Suprapubic skin (tissue), 4 donors: ENCODE measurements at places on chromosomes 16 and 17. TPM values are rescaled to one million over a fixed set of nuclear protein-coding genes. Genes with fewer than 3 reads are reported as not detected.

Gene B3GNT9
- 9.7 TPM for total RNA-seq

DNA sequence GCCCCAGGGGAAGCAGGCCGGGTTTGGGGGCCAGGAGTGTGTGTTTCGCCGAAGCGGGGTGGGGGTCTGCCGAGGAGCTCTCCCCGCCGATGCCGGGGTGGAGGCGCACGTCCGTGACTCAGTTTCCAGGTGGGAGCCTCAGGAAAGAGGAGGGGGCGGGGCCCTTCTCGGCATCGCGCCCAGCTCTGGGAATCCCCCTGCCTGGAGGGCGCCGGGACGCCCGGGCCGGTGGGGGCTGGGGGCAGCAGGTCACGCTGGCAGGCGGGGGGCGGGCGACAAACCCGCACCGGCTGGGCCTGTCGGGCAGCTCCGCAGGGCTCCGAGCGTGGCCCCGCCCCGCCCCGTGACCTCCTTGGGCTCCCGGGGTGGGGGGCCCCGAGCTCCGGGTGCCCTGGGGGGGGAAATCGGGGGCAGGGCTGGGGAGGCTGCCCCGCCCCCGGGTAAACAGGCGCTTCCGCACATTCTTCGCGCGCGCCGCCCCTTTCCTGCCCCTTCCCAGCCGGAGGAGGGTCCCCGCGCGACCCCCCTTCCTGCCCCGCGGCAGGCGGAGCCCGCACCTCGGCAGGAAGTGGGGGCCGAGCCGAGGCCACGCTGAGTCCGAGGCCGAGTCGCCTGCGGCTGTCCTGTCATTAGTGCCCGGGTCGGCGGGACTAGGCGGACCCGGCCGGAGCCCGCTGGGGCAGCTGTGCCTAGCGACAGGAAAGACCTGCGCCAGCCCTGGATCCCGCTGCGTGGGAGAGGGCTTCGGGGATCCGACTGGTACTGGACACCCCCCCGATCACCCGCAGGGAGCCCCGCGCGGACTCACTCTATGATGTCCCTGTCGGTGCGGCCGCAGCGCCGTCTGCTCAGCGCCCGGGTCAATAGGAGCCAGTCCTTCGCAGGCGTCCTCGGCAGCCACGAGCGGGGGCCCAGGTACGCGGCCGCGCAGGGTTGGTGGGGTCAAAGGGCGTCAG, 9.3 kb downstream of the RIPOR1 start:
- DNase-seq: peak; percentile 81

Gene CPNE7
- total RNA-seq: 12.9 TPM

Gene PYDC1
- total RNA-seq: 17.7 TPM

DNA sequence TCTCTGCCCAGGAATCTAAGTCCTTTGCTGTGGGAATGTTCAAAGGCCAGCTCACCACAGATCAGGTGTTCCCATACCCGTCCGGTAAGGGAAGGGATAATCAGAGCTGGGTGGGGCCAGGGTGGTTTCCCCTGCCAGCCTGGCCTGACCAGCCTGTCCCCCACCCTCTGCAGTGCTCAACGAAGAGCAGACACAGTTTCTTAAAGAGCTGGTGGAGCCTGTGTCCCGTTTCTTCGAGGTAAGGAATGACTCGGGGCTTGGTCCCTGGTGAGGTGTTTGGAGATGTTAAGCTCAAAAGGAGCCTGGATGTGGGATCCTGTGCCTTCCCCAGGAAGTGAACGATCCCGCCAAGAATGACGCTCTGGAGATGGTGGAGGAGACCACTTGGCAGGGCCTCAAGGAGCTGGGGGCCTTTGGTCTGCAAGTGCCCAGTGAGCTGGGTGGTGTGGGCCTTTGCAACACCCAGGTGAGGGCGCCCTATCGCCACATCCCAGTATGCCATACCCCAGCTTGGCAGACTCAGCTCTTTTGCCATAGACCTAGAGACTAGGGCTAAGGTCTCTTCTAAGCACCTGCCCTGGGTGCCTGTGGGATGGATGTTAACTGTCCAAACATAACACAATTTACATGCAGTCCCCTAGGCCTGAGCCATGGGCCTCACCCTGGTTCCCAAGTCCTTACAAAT, 997 bp downstream of the ACADVL start:
- no peak for DNase-seq

DNA sequence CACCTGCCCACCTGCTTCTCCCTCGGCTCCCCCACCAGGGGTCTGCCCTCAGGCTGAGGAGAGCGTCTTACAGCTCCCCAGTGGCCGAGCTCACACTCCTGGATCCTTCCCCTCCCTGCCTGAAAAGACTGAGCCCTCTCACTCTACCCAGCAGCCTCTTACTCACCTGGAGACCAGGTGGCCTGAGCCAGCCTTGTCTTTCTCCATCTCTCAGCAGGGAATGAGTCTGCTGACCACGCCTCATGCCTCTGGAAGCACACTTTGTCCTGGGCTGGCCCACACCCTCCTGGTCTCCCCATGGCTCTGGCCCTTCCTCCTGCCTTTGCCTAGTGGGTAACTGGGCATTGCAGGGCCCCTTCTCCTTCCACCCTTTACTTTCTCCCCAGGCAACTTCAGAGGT, 177.2 kb downstream of the ENGASE start:
- DNase-seq: no peak

DNA sequence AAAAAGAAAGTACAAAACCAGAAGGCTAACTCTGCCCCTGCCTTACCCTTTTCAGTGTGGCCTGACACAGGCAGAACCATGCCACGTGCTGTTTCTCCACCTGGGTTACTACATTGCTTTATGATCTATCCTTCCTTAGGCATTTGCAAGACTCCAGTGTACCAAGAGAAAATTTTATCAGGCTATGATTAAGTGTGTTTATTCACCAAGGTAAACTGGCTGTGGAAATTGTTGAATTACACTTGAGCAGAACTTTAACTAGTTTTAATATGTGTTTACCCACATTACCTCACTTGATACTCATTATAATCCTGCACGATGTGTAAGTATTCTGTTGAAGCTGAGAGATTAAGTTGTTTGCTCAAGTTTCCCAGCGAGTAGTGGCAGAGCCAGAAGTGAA, 129.7 kb upstream of the MYOCD start:
- DNase-seq: no peak

Gene CMTM4
- total RNA-seq: 33.3 TPM

- no peak for DNase-seq
Measured at GRCh38 chr16:85498607-85499006, 114.5 kb upstream of the GSE1 start.

Gene PRSS22
- 8.7 TPM for total RNA-seq

DNA sequence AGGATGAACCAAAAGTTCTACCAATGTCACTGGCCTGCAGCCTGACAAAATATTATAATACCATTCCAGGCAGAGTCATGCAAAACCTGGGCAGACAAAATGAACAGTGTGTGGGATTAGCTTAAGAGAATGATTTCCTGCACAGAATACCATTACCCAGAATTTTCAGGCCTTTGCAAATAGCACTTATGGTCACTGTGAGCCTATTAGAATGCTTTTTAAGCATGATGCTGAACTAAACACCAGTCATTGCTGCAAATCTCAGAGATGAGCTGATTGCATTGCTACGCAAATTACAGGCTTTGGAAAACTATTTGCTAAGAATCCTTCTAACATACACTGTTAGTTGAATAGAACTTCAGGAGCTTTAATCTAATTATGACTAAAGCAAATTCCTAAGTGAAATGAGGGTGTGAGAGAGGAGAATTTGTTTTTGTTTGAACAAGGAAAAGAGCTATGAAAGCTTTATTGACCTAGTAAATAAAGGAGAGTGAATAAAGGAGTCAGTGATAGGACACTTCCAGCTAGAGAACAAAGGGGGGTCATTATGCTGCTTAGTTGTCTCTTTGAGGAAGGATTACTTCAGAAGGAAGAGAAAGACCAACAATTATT, 398.8 kb downstream of the HS3ST3B1 start:
- no peak for DNase-seq

- DNase-seq: no peak
Measured at GRCh38 chr17:15900871-15901270, 44.1 kb upstream of the ADORA2B start.

Gene GDPD3
- total RNA-seq: 11.8 TPM

- no peak for DNase-seq
Measured at GRCh38 chr17:10332515-10332914, 40.3 kb downstream of the MYH13 start.

- DNase-seq: no peak
Measured at GRCh38 chr17:9037736-9038135, 16.4 kb downstream of the NTN1 start.

DNA sequence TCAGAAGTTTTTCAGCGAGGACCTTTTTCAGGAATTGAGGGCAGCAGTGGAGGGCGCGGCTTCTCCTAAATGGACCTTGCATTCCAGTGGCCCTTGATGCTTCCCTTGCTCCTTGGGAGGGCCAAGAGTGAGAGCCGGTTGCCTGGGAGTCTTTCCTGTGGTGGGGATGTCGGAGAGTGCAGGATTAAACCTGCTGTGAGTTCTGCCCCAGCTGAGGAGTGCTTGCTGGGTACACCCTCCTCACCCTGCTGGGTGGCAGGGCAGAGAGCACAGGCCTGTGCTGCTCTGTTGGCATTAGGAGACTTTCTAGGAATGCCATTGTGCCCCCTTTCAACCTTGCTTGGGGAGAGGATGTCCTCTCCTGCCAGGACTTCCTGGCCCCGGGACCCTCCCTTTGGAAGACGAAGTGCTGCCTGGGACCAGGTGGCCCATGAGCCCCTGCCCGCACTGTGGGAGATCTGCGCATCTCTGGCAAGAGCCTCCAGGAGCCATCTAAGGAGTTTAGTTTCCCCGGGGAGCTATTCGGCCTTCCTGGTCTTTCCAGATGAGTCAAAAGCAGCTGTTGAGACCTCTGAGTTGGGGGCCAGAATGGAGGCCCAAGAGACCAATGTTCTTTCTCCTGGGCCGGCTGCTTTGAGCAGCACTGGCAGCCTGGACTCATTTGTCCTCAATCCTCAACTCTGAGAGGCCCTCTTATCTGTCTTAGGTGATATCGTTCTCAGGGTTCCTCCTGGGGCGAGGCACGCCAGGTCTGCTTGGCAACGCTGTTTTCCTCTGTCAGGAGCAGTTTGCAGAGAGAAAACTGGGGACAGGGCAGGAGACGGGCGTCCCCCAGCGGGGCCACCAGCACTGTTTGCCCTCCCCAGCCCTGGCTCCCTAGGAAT, 5.6 kb downstream of the LLGL2 start:
- DNase-seq: no peak

DNA sequence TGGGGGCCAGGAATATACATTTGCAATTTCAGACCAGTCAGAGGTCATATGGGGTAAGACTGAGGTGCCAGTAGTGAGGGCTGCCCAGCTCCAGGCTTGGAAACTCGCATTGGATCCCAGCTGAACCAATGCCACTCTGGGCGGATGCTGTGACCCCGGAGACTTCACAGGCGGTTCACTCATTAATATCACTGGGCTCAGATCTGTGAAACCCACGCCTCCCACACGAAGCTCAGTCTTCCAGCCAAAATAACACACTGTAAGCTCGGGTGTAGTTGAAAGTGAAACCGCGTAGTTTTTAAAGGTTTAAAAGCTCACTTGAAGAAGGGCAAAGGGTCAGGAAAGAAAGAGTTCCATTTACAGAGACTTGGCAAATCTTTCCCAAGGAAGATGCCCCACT, 254.8 kb downstream of the FOXL1 start:
- DNase-seq: no peak

Gene DPEP3
- total RNA-seq: not detected
